Cortex of kidney (tissue), 1 donor: ENCODE measurements at places on chromosomes 4 and X.

- DNase-seq = no peak
Observed at GRCh38 chrX:30150196-30150895, 65.0 kb upstream of the MAGEB2 start.

DNA sequence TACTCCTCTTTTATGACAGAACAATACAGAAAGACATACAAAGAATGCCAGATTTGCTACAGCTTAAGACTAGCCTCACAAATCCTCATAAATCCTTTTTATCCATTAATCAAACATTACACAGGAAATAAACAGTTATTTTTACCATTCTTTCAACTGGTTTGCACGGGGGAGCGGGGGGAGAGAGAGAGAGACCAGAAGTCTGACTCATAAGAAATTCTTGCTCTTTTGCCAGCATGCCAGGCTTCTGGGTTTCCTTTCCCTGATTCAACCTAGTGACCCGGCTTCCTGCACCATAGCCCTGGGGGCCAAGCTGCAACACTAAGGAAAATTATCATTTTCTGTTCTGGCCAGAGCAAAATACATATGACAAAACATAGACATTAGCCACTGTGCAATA, 6.8 kb upstream of the RRAGB start:
- no peak for DNase-seq

DNA sequence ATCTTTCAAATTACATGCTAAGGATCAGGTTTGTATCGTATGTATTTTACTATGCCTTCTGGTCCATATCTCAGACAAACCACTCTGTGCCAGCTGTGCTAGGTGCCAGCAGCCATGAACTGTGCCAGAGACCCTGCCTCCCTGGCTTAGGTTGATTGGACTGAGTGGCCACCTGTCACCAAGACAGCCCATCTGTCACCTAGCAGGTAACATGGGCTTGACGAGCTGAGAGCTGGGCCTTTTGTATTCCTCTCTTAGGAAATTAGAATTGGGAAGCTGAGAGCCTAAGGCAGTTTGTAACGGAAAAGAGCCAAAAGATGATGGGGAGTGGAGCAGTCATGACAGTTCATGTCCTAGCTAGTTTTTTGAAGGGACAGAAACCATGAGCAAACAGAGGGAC, 42.5 kb downstream of the TMEM164 start:
- DNase-seq = no peak

- no peak for DNase-seq
Observed at GRCh38 chr4:153592064-153592463, 92.0 kb upstream of the TLR2 start.

DNA sequence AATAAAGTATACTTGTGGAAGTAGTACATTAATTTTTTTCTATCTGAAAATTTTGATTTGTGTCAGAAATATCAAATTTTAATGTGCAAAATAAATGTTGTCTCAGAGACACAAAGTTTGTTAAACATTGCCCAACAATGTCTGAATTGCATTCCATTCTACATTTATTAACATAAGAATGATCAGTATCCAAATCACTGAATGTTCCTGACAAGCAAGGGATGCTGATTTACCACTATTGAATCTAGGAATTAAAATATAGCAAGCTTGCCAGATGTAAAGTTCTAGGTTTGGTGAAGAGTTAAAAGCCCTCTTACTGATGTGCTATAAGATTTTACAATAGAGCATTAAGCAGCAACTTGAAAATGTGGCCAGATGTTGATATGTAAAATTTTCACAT, 489.2 kb upstream of the CTSO start:
- DNase-seq = no peak

GRCh38 chrX:15856222-15856587, 1.6 kb upstream of the AP1S2 start:
- DNase-seq = no peak

GRCh38 chrX:83501003-83501402, 7.1 kb upstream of the POU3F4 start:
- no peak for DNase-seq
